T-helper 2 cell treated with Interferon-gamma antibody and Interleukin-4, amounts not matched to agents 5 μg/mL and 100 μg/mL, for 36 hours (primary cell): ENCODE measurements at places on chromosomes 1 and 21.

GRCh38 chr1:195336812-195337211 lies 1271.4 kb downstream of the KCNT2 start:
- DNase-seq: no peak

DNA sequence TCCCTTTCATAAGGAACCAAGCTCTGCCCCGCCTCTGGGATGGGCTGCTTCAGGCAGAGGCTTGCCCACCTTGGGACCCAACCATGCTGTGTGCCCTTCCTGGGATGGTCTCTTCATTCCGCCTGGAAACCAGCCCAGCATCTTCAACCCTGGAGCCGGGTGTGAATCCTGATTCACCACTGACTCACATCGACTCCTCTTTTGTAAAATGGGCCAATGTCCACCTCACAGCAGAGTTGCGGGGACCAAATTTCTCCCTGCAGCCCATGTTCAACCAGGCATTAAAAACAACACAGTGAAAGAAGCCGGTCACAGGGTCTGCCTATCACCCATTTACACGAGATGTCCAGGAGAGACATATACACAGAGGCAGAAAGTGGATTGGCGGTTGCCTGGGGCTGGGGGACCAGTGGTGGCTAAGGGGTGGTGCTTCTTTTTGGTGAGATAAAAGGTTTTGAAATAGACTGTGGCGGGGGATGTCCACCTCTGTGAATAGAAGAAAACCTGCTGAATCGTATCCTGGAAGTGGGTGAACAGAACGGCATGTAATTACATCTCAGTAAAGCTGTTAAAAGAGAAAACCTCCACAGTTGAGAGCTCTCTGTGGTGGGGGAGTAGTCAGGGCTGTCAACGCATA lies 6.9 kb upstream of the GPR153 start:
- DNase-seq: no peak

GRCh38 chr1:100904528-100904927 lies 8.6 kb downstream of the SLC30A7 start:
- no peak for DNase-seq

- DNase-seq: no peak
These were observed 294.9 kb downstream of the LRRIQ3 start for GRCh38 chr1:73903092-73903491.

GRCh38 chr21:45850181-45850580 lies 131.4 kb upstream of the COL6A1 start:
- DNase-seq: no peak

DNA sequence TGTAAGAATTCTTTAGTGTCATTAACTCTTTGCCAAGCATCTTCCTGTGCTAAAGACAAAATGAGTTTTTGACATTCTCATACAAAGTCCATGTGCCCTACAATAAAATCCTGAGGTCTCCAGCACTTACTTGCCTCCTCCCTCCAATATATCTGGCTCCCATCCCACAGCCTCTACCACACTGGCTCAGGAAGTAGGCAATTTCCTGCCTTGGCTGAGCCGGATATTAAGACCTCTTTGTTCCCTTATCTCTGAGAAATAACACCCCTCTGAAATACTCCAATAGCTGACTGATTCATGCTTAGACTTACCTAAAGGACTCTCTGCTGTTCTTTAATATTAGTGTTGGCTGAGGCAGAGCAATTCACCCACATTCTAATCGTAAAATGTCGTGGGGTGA lies 37.6 kb upstream of the GORAB start:
- DNase-seq: no peak
